PC-9 (cell line): ENCODE measurements at places on chromosomes 13 and 19.

- no peak for DNase-seq
Measured at GRCh38 chr13:109780845-109781383, 5.5 kb downstream of the IRS2 start.

- DNase-seq: no peak
Measured at GRCh38 chr13:112917737-112918136, 51.3 kb upstream of the MCF2L start.

DNA sequence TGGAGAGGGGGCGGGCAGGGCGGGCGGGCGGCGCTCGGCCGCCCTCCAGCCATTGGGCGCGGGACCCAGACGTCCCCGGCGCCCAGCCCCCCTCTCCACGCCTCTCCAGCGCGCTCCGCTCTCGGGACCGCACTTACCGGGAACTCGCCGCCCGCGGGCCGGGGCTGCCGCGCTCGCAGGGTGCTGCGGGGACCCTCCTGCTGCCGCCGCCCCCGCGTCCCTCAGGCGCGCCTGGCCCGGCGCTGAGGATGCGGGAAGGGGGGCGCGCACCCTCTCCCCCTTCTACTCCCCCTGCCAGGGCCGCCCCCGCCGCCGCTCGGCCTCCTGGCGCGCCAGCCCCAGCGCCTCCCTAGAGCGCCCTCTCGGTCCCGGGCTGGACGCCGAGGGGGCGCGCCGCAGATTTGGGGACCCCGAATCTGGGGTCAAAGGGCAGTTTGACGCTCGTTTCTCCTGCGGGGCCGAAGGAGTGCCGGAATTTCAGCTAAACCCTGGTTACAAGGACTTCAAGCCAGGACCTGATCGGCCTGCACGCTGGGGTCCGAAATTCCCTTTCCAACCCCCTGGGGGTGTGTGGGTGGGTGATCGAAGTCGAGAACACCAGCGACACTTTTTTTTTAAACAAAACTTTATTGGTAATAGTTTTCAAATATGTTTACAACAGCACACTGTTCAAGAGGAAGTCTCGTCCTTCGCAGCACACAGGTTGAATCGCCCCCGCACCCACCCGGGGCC is 696 bp upstream of the SAMD1 start:
- DNase-seq: peak; percentile 82

DNA sequence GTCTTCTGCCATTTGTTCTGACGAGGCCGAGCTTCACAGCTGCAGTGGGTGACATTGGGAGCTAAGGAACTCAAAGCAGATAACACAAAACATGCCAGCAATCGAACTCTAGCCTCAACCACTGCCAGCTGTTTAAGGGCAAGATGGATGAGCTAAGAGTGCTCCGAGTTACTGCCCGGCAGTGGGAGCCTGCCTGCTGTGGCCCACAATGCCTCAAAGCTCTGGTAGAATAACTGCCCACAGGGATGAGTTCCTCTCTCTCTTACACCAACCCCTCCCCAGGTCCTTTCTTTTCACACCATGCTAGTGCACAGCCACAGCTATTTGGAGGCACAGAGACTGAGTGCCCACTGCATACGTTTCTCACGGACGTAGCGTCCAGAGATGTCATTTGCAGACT is 330.5 kb downstream of the FGF9 start:
- no peak for DNase-seq

DNA sequence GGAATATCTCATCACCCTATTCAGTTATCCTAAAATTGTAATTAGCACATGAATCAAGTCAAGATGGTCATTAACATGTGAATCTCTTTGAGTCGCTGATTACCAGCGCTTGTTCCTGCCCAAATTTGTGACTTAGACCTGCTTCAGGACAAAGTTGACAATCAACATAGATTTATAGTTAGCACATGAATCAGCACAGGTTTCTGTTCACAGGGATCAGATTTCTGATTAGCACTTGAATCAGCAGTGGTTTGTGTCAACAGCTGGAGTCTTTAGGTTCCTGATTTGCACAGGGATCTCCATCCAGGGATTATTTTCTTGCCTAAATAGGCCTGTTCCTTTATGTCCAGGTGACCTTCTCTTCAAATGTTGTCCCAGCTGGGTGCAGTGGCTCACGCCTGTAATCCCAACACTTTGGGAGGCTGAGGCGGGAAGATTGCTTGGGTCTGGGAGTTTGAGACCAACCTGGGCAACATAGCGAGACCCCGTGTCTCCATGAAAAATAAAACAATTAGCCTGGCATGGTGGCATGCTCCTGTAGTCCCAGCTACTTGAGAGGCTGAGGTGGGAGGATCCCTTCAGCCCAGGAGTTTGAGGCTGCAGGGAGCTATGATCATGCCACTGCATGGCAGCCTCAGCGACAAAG is 3.8 kb upstream of the LRFN3 start:
- DNase-seq: no peak

DNA sequence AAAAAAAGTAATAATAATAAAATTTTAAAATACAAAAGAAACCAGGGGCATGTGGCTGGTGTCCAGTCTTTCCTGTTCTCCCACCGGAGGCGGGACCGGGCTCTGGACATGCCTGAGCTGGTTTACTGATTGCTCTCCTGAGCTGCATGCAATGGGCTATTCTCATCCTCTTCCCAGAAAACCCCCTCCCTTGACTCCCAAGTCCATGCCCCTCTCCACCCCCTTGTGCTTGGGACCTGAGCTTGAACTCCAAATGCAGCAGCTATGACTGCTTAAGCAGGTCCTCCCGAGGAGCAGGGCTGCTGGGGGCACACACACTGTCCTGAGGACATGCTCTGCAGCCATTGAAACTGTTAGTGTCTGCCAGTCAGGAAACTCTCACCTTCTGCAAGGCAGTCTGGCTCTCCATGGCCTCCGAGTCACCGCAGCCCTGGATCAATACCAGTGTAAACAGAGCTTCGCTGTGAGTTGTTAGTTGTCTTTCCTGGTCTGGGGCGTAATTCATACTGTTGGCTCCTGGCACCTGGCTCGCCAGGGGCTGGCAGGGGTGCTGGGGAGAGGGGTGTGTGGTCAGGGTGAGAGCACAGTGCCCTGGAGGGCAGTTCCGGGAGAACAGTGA is 41.6 kb upstream of the CHST8 start:
- DNase-seq: no peak

DNA sequence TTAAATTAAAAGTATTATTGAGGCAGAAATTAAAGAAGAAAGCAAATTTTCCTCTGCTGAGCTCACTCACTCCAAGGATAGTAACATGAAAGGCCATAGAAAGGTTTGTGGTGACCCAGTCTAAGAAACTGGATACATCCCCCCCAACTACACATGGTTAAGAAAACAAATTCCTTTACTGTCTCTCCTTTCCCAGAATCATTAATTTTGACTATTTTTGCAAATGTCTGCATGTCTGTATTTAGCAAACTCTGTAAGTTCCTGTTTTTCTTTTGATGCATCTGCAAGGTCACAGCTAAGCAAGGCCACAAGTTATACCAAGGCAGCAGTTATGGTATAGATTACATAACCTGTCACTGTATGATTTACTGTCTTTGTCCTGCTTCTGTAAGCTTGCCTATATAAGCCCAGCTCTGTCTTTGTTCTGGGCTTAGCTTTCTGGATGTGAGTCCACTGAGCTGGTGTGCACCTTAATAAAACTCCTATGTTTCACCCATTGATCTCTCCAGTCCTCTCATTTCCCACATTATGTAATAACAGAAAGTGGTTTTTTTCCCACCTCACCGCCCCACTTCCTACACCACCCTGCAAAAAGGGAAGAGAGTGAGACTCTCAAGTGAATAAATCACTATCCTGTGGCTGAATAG is 8.5 kb upstream of the ZNF83 start:
- no peak for DNase-seq

DNA sequence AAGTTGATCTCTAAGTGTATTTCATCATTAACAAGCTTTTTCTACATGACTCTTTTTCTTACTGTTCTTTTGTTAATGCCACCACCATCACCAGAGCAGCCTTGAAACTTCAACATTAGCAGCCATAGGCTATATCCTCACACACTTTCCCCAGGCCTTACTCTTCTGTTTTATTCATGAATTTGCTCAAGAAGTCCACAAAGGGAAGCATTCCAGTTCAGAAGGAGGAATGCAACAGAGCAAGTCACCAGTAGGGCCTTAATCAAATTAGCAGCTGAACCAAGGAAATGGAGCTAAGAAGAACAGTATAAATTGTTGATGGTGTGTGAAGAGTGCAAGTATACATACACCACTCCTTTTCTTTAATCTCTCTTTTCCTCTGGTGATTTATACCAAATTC is 223.1 kb downstream of the NBEA start:
- DNase-seq: no peak

GRCh38 chr19:41707502-41707812 is 969 bp upstream of the CEACAM5 start:
- DNase-seq: no peak

DNA sequence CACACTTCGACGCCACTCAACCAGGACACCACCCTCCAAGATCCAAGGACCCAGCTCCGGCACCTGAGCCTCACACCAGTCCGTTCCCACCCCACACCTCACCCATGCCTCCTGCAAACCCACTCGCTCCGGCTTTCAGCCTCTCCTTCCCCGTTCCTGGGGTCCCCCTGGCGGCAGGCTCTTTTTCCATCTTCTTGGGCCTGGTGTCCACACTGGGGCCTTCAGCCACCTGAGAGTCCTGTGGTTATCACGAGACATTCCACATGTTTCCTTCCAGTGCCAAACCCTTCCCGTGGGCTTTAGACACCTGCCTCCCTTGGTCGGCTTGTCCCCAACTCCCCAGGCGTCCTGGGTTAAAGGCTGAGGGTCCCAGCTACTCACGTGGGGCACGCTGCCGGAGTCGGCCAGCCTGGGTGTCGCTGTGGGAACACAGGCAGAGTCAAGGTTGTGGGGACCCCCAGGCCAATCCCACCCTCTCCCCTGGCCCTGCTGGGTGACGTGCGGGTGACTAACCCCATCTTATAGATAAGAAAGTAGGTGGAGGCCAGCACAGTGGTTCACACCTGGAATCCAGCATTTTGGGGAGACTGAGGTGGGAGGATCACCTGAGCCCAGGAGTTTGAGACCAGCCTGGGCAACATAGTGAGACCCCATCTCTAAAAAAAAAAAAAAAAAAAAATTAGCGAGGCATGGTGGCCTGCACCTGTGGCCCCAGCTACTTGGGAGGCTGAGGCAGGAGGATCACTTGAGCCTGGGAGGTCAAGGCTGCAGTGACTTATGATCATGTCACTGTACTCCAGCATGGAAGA is 1.9 kb downstream of the JSRP1 start:
- DNase-seq: no peak

DNA sequence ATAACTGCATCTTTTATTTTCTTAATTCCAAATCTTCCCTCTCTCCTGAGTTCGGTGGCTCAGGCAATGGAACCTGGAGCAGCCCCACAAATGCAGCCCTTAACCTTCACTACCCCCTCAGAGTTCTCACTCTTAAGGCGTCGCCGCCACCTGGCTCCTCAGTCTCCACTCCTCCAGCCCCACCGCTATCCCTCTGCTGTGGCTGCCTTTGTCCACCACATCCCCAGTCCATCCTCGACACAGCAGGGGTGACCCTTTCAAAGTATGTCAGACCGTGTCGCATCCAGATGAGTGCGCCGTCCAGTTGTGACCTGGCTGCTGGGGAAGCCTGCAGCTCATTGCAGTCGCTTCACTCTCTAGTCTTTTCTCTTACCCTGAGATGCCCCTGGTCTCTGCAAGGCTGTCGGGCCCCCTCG is 1.0 kb downstream of the SPPL2B start:
- DNase-seq: no peak

GRCh38 chr13:111905609-111905945 is 161.4 kb upstream of the SOX1 start:
- no peak for DNase-seq

GRCh38 chr13:112181336-112182067 is 114.6 kb downstream of the SOX1 start:
- no peak for DNase-seq

GRCh38 chr19:10091895-10092641 is 6.0 kb downstream of the SHFL start:
- DNase-seq: no peak

GRCh38 chr13:107907065-107907805 is 308.1 kb downstream of the LIG4 start:
- no peak for DNase-seq

DNA sequence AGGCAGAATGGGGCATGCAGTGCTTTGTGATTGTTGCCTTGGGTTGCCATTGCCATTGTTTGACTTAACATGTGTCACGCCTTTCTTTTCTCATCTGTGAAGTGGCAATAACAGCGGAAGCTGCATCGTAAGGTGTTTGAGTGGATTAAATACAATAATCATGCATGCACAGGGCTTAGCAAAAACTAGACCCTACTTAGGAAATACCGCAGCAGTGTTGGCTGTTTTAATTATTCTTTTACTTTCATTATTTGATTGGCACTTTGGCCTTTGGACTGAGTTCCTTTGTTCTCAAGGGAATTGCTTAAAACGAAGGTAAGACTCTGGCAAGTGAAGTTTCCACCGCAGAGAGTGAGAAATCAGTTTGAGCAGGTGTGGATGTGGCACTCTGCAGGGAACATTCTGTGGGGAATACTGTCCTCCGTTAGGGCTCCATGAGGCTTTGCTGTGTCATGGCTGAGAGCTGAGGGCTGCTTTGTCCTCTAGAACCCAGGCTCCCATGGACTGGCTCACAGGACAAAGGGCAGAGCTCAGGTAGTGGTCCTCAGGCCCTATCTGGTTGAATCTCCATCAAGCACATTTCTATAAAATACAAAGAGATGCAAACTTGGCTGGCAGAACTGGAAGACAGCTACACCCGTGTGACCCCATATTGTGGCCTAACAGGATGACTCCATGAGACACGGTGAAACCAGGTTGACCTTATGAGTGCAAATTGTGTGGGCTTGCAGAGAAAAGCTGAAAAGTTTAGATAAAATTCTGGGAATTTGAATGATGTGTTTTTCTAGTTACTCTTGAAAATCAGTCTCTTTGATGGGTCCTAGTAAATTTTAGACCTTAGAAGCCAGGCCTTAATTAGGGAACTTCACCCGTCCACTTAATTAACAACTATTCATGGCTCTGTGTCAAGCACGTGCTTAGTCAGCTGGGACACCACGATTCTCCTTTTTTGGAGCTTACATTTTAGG is 407.2 kb downstream of the KCNRG start:
- no peak for DNase-seq

DNA sequence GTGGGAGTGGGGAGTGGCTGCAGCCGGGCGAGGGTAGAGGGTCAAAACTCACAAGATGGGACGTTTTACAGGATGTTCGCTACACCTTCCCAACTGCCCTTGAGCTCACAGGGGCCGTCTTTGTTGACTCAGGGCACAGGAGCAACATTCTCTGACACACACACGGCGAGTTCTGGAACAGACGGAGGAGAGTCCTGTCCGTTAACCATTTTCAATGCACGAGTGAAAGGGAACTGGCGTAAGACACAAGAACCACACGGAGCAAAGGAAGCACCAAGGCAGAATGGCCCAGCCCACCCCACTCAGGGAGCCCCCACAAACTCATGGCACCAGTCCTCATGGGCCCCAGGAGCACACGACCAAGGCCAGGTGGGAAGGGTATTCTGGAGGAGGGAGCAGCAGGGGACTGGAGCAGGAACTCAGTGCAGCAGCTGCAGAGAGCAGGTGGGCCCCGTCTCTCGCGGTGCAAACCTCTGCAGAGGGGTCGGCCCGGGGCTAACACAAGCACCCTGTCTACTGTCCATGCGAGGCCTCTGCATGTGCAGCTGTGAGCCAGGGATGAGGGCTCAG is 37.9 kb upstream of the ISYNA1 start:
- no peak for DNase-seq
